COLO829 (cell line): ENCODE measurements at places on chromosomes 1 and 21.

DNA sequence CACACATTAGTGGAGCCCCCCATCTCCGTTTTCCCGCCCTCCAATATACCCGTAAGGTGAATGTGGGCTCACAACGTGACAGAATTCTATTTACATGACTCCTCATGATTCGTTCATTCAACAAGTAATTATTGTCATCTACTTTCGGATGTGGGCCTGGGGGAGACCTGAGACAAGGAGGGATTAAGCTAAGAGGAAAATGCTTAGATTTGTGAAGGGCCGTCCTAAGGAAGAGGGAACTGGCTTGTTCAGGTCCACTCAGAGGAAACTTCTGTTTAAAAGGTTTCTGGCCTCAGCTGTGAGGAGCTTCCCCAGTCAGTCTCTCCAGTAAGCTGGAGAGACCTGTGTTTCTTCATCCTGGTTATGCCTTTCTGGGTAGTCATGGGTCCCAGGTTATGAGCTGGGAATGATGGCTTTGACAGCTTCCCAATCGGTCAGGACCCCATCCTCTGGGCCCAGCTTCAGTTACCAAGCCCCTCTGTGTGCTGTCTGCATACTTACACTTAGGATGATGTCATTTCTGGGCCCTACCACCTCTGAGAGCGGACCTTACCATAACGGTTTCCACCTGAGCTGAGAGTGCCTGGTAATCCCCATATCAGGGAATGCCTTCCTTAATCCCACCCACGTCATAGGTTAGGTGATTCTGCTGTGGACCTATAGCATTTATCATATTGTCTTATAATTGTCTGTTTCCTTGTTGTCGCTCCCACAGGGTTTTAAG, 687 bp upstream of the ERI3 start:
- DNase-seq, result no peak

GRCh38 chr1:70485624-70486023, 74.6 kb downstream of the CTH start:
- DNase-seq, result no peak

DNA sequence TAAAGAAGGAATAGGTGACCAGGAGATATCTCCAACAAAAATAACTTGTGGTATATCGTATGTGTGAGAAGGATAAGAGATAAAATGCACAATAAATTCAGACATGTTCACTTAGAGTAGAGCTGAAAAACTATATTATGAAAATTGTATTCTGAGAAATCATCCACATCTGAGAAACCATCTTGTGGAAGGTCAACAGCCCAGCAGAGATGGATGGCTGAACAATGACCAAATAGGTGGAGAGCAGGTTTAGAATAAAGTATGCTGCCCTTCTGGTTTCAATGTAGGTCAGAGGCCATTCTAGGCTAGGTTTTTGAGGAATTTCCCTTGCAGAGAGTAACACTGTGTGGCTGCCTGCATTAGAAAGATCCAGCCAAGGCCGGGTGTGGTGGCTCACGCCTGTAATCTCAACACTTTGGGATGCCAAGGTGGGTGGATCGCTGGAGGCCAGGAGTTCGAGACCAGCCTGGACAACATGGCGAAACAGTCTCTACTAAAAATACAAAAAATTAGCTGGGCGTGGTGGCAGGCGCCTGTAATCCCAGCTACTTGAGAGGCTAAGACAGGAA, 8.8 kb upstream of the UAP1 start:
- no peak for DNase-seq

DNA sequence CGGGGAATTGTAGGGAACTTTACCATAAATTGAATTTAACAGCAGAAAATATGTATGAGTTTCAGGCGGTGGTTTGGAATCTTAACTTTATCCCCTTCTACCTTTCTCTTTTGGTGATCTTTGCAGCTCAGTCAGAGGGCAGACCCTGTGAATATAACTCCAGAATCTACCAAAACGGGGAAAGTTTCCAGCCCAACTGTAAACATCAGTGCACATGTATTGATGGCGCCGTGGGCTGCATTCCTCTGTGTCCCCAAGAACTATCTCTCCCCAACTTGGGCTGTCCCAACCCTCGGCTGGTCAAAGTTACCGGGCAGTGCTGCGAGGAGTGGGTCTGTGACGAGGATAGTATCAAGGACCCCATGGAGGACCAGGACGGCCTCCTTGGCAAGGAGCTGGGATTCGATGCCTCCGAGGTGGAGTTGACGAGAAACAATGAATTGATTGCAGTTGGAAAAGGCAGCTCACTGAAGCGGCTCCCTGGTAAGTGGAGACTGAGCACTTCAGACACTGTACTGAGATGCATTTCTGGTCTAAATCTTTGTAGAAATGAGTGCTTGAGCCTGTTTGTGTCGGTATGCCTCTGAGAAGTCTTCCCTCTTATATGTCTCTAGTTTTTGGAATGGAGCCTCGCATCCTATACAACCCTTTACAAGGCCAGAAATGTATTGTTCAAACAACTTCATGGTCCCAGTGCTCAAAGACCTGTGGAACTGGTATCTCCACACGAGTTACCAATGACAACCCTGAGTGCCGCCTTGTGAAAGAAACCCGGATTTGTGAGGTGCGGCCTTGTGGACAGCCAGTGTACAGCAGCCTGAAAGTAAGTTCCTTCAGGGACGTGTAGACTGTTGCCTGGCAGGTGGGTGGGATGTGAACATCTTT, 1.5 kb downstream of the CCN1 start:
- DNase-seq, result no peak
